Mucosa of descending colon (tissue), 3 donors: ENCODE measurements at places on chromosomes 5 and 9. TPM values are rescaled to one million over a fixed set of nuclear protein-coding genes. Genes with fewer than 3 reads are reported as not detected.

The C5orf58 gene
- not detected for total RNA-seq

The FCN2 gene
- not detected for total RNA-seq

- DNase-seq = no peak
Observed at GRCh38 chr5:8185852-8186251, 316.9 kb downstream of the MTRR start.

GRCh38 chr5:91119981-91120850 lies 262.9 kb downstream of the ARRDC3 start:
- no peak for DNase-seq

- DNase-seq = no peak
Observed at GRCh38 chr9:928363-929042, 48.0 kb upstream of the DMRT3 start.
